ENCODE measurements at places on chromosomes 4 and X. TPM values are rescaled to one million over a fixed set of nuclear protein-coding genes. Genes with fewer than 3 reads are reported as not detected.

GAGE12H gene
- not detected for total RNA-seq

IL9R gene
- total RNA-seq, result not detected

PPA2 gene
- total RNA-seq, result 106 TPM

CCSER1 gene
- total RNA-seq, result 2.2 TPM

MAGEB16 gene
- not detected for total RNA-seq

TMEM31 gene
- total RNA-seq, result not detected

All from thoracic aorta endothelial cell (primary cell).